ENCODE measurements at places on chromosomes 11 and 22. TPM values are rescaled to one million over a fixed set of nuclear protein-coding genes. Genes with fewer than 3 reads are reported as not detected.

DNA sequence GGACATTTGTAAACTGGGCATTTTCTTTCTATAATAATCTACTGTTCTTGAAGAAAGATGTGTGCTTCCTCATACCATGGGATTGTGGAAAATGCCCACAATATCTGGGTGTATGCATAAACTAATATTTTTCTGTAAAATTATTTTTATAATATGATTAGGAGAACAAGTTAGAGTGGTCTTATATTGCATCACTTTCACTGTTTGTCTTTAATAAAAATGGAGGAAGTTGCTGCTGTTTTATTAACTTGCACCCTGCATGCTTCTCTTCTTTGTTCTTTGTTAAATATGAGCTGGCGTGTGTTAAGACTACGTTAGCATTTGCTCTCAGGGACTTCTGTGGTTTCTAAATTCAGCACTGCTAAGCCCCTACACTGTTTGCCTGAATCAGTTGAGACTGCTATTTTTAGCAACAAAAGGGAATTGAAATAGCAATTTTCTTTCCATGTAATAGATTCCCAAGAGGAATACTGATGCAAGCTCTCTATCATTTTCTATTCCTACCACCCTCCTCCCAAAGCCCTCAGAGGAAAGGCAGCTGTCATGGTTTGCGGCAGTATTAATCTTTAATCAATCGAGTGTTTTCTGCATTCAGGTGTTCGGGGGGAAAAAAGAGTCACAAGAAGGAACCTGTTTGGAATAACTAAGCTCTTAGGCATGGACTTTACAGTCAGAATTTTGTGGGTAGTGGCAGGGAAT lies 56.1 kb downstream of the HSD17B12 start:
- no peak overlapping the region for H3K4me3 ChIP-seq
- H3K27me3 ChIP-seq: no peaks in the 10 kb centered on the region
- H3K36me3 ChIP-seq: peaks cover 34% of the 10 kb centered on the region
- H3K27ac ChIP-seq: no peak overlapping the region
- no peak for DNase-seq

DNA sequence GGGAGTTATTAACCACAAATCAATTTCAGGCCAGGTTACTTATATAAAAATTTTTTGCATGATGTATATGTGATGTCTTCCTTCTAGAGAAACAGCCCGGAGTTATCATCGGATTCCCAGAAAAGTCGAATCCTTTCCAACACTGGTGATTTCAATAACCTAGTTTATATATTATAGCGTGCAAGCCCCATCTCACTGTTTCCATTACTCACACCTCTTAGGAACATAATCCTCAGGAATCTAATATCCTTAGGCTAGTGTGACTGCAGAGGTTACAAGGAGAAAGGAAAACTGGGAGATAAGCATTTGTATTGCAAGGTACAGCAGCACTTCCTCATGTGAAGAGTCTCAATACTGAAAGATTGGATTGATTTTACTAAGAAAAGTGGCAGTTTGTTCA lies 20.3 kb downstream of the ARHGAP20 start:
- no peak overlapping the region for H3K27ac ChIP-seq
- no peaks in the 10 kb centered on the region for H3K27me3 ChIP-seq

DNA sequence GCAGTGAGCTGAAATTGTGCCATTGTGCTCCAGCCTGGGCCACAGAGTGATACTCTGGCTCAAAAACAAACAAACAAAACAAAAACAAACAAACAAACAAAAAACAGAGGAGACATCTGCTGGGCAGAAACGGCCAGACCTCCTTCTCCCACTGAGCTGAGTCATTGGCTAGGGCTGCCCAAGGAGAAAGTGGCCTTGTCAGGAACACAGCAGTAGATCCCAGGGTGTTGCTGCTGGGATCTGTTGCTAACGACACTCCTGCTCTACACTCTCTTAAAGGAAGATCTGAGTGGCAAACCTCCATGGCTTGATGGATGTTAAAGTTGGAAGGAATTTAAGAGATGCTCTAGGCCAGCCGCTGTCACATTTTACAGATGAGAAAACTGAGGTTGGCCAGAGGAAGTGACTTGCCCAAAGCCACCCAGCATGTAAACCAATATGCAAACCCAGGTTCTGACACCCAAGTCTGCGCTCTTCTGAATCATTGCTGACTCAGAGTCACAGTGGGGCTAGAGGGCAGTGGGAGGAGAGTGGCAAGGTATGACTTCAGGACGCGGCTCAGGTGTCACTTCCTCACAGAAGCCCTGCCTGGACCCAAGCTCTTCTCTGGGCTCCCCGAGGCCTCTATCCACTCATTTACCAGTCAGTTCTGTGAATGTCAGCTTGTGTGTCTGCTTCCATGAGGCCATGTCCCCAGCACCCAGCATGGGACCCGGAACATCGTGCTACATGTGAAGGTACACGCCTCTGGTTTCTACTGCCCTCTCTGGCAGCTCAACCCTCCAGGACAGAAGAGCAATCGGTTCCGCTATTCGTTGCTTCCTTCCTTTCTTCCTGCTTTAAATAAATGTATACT lies 11.3 kb upstream of the GDPD5 start:
- H3K36me3 ChIP-seq: no peaks in the 10 kb centered on the region
- DNase-seq: peak; percentile 52
- H3K27me3 ChIP-seq: peaks cover 8% of the 10 kb centered on the region
- H3K4me1 ChIP-seq: peaks cover 36% of the 10 kb centered on the region

OPCML gene
- total RNA-seq: not detected

SCUBE2 gene
- not detected for total RNA-seq

OR2AG1 gene
- total RNA-seq: not detected

Data from activated B cell treated with CpG ODN at 0.5 μM for 24 hours (primary cell).